ENCODE measurements at places on chromosomes 5 and 9. TPM values are rescaled to one million over a fixed set of nuclear protein-coding genes. Genes with fewer than 3 reads are reported as not detected.

SLC34A3 gene
- total RNA-seq, result not detected

PCDHA1 gene
- not detected for total RNA-seq

HTR1A gene
- not detected for total RNA-seq

DEPDC1B gene
- total RNA-seq, result 4.6 TPM

FOXD4L3 gene
- not detected for total RNA-seq

NDOR1 gene
- 6.2 TPM for total RNA-seq

TOMM5 gene
- total RNA-seq, result 143 TPM

SLC12A7 gene
- 20.0 TPM for total RNA-seq

GPBP1 gene
- total RNA-seq, result 76.7 TPM

Data from tracheal epithelial cell (primary cell).